H7 (cell line): ENCODE measurements at places on chromosomes 12 and 14. TPM values are rescaled to one million over a fixed set of nuclear protein-coding genes. Genes with fewer than 3 reads are reported as not detected.

The GPR135 gene
- total RNA-seq = 0.59 and 0.67 TPM in 2 replicates

The HOXC10 gene
- not detected in 2 replicates for total RNA-seq

The CDKN3 gene
- 56.7 and 59.6 TPM in 2 replicates for total RNA-seq

The KICS2 gene
- 9.7 and 12.5 TPM in 2 replicates for total RNA-seq

The CPSF2 gene
- 54.8 and 66.3 TPM in 2 replicates for total RNA-seq

The RHOJ gene
- not detected in 2 replicates for total RNA-seq

The SPTB gene
- total RNA-seq = 0.17 and 0.22 TPM in 2 replicates

The MEG3 gene
- 0.04 and 0.31 TPM in 2 replicates for total RNA-seq

The PCED1B gene
- 4.8 and 5.8 TPM in 2 replicates for total RNA-seq

The RIPK3 gene
- total RNA-seq = not detected in 2 replicates

The ADAMTS20 gene
- 0.81 and 0.90 TPM in 2 replicates for total RNA-seq

The MAGOHB gene
- 23.1 and 29.1 TPM in 2 replicates for total RNA-seq

The HNF1A gene
- not detected in 2 replicates for total RNA-seq

The CCDC38 gene
- total RNA-seq = not detected in 2 replicates

The CELA1 gene
- total RNA-seq = not detected in 2 replicates

The TAS2R8 gene
- not detected in 2 replicates for total RNA-seq

The CCDC177 gene
- 0.04 and 0.17 TPM in 2 replicates for total RNA-seq

The IAPP gene
- total RNA-seq = not detected in 2 replicates

The SERPINA9 gene
- total RNA-seq = not detected in 2 replicates

The KRT80 gene
- not detected in 2 replicates for total RNA-seq

The LRIG3 gene
- 27.1 and 51.7 TPM in 2 replicates for total RNA-seq

The RPAP3 gene
- 19.5 and 28.9 TPM in 2 replicates for total RNA-seq

The SMCO3 gene
- not detected in 2 replicates for total RNA-seq

The VRTN gene
- 139 and 140 TPM in 2 replicates for total RNA-seq

The CD163 gene
- total RNA-seq = 0.14 TPM in 1 of 2 replicates, not detected in the other

The LGR5 gene
- total RNA-seq = 0.78 and 2.9 TPM in 2 replicates

The SLC2A14 gene
- 1.4 and 1.7 TPM in 2 replicates for total RNA-seq

The GLIPR1L1 gene
- total RNA-seq = 12.8 and 17.6 TPM in 2 replicates

The SAV1 gene
- total RNA-seq = 28.4 and 36.0 TPM in 2 replicates

The PROX2 gene
- not detected in 2 replicates for total RNA-seq

The JAG2 gene
- 13.0 and 17.9 TPM in 2 replicates for total RNA-seq

The CLEC2A gene
- not detected in 2 replicates for total RNA-seq

The GSC gene
- total RNA-seq = 55.8 and 106 TPM in 2 replicates

The PRORP gene
- 56.1 and 62.7 TPM in 2 replicates for total RNA-seq

The IL23A gene
- 4.0 and 7.6 TPM in 2 replicates for total RNA-seq

The USP44 gene
- total RNA-seq = 102 and 142 TPM in 2 replicates

The ZFHX2 gene
- total RNA-seq = 2.2 and 3.4 TPM in 2 replicates

The SLC25A47 gene
- total RNA-seq = 0.07 and 0.18 TPM in 2 replicates

The TCL1B gene
- 14.0 and 18.5 TPM in 2 replicates for total RNA-seq

The DHRS1 gene
- total RNA-seq = 13.5 and 18.8 TPM in 2 replicates

The DPPA3 gene
- total RNA-seq = 3.0 and 3.4 TPM in 2 replicates
